ENCODE measurements at places on chromosomes 6 and 20.

- DNase-seq, result no peak
Observed at GRCh38 chr6:160798625-160799024, 96.6 kb downstream of the PLG start.

GRCh38 chr6:125198398-125198937, 44.9 kb downstream of the TPD52L1 start:
- no peak for DNase-seq

- DNase-seq, result no peak
Observed at GRCh38 chr6:159692303-159693127, 526 bp downstream of the SOD2 start.

- peak; percentile 51 for DNase-seq
Observed at GRCh38 chr6:112443179-112444065, 96.3 kb downstream of the RFPL4B start.

DNA sequence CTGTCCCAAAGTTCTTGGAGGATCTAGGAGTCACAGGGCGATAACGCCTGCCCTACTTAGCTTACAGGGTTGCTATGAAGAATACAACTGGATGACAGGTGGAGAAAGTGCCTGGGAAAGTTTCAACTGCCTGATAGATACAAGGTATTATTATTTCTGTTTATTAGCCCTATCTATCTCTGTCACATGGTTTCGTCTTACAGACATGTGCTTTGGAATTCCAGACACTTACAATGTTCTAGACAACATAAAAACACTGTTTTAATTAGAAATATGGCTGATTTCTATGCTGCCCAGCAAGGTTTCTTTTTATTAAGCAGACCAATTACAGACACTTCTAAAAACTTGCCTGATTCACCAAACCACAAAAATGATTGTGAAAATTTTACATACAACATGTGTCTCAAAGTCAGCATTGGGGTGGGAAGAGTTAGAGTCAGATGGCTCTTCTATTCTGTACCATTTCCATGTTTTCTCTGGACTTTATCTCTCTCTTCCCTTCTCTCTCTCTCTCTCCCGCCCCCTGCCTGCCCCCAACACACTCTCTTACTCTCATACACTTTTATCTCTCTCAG, 50.0 kb downstream of the GJA10 start:
- no peak for DNase-seq

DNA sequence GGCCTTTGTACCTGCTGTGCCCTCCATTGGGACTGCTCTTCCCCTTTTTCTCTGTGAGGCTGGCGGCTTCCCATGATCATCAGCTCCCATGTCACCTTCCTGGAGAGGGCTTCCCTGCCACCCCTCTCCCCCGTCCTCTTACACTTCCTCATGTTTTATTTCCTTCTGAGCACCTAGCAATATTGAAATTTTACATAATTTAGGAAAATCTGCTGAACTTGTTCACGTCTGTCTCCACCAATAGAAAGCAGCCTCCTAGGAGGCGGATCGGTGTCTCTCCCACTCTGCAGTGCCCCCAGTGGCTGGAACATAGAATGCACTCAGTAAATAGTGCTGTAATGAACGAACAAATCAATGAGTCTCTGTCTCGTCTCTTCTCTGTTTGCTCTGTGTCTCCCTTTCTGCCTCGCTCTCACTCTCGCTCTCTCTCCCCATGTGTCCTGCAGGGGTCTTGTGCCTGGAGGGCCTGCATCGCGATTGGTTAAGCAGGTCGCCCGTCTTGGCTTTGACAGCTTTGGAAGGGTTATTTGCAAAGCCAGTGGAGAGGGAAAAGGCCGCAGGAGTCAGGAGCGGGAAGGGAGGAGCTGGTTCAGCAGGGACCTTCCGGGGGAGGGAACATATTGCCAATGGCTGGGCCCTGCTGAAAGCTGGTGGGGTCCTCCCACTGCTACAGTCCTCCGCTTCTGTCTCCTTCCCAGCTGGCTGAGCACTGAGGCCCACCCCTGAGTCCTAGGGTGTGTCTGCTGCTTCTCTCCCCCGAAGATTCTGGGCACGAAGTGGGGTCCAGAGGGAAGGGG, 12.1 kb upstream of the OCSTAMP start:
- DNase-seq, result peak; percentile 95

DNA sequence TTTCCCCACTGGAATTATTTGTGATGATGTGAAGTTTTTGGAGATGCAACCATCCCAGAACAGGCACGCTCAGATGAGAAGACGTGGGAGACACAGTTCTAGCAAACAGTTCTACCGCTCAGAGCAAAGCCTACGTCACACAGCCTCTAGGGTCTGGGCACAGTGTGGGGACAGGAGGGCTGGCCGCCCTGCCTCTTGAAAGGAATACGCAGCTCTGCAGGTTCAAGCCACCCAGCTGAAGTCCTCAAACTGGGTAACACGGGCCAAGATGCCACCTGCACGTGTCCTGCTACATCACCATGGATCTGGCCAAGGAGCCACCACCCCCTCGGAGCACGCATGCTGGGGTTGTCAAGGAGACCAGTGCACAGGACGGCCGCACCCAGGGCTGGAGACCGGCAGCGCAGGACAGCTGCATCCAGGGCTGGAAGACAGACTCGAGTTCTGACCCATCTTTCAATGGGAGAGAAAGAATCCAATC, 75.0 kb downstream of the NOL4L start:
- DNase-seq, result no peak

- DNase-seq, result no peak
Observed at GRCh38 chr6:72348926-72349325, 272.9 kb upstream of the KCNQ5 start.

DNA sequence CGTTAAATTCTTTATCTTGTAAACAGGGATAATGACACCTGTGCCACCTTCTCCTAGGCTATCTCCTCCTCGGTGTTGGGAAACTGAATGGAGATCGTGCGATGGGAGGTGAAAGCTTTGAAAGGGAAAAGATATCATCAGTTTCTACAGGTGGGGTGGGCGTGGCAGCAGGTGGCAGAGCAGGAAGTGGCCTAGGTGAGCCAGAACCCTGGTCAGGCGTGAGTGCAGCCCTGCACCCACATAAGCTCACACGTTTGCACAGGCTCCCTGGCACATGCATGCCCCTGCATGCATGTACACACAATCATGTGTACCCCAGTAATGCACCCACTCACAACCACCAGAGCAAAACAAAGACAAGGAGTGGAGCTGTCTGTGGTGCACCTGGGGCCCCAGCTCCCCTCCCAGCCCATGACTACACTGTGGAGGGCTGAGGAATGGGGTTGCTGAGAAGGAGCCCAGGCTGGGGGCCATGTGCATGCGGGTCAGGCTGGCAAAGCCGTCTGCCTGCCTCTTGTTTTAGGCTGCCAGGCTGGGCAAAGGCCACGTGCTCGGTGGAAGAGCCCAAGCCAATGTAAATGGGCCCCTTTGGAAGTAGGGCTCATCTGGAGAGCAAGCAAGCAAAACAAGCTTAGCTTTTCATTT, 61.5 kb downstream of the TFAP2C start:
- no peak for DNase-seq

DNA sequence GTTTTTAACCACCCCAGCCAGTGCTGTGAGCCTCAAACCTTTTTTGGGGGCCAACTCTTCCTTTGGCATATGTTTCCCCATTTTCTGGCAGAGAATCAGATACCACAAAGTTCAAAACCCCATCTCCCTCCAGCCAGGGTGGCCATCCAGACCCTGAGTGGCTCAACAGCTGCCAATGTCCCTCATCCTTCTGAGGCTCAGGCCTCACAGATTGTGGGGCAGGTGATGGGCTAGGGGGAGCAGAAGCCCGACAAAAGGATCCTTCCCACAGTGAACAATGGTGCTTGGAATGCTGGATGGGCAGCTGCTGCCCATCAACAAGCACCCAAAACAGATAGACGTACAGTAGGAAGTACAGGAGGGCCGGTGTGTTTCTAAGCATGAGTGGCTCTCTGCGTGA, 42.6 kb upstream of the IL17A start:
- DNase-seq, result no peak

DNA sequence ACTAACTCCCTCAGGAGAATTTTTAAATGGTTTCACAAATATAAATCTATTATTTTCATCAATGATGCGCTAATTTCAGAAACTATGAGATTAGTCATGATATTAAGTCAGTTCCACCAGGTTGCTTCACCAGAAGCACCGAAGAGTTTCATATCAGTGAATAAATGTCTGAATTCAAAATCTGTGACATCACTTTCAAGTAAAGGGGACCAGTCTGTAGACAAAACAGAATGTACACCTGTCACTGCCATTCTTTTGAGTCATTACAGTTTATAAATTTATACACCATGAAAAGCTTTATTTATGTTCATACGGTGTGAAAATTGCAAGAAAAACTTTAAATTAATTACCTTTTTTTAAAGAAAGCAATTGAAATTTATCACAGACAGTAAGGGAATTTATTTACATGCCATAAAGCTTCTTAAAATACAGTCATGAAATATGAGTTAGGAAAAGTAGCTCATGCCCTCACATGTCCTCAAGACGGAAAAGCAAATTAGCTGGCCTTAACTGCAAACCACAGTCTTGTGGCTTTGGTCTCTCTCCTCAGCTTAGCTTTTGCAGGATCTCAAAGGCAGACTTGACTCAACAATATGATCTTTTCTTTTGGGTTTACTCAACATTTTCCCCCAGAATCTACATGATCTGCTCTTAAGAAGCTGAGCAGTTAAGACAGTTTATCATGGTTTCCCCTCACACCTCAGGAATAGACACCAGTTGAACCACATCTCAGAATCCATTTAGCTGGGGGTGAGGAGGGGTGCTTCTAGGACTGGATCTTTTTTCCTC, 177.7 kb upstream of the MCHR2 start:
- DNase-seq, result no peak

- no peak for DNase-seq
Observed at GRCh38 chr6:42190554-42191183, 4.1 kb downstream of the GUCA1B start.

DNA sequence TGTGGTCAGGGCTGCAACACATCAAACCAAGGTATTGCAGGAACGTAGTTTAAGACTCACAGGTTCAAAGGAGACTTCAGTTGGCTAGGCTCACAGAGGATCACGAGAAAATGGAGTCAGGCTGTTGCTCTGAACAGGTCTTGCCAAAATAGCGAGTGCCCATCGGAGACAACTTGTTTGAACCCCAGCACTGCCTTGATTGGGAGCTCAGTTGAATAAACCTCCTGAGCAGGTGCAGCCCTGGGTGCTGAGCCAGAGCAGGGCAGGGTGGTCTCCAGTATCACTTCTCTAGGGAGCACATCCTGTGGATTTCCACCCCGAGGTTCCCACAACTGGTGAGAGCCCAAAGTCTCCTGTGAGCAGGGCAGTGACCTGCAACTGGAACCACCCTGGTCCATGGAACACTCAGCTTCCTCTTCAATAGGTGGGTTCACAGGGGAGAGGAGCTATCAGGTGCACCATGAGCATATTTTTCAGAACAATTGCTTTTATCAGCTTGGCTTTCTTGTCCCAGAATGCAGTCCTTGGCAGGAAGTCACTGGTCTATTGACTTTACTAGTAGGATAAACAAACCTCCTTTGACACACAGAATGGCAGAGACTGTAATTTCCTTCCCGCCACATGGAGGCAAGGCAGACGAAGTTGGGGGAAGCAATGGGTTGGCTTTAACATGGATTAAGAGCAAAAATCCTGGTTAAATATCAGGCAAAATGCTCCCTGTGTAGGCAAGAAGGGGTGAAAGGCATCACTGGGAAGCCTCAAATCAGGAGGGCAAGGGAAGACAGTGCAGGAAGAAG, 267.7 kb upstream of the FOXQ1 start:
- no peak for DNase-seq

GRCh38 chr20:23937303-23938117, 51.1 kb downstream of the GGTLC1 start:
- DNase-seq, result peak; percentile 66

GRCh38 chr20:16639027-16639941, 66.0 kb upstream of the KIF16B start:
- no peak for DNase-seq

- no peak for DNase-seq
Observed at GRCh38 chr20:34110025-34110744, 1.9 kb downstream of the EIF2S2 start.

DNA sequence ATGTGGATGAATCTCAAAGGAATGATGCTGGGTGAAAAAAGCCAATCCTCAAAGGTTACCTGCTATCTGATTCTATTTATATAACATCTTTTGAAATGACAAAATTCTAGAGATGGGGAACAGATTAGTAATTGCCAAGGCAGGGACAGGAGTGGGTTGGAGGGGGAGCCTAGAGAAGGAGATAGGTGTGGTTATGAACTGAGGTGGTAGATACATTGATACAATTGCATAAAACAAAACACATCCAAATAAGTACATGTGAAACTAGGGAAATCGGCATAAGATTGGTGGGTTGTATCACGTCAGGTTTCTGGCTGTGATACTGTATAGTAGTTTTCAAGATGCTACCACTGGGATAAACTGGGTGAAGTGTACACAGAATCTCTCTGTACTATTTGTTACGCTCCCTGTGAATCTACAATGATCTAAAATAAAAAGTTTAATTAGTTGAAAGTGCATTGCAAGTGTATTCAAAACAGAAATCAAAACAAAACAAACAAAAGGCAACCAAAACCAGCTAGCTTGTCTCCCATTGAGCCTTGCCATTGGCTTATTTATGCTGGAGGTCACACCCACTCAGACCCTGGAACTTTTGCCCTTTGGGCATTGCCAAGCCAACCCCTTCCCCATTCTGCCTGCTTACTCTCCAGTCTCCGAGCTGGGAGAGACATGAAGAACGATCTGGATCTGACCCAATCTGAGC, 27.8 kb downstream of the PPP1R16B start:
- DNase-seq, result no peak

- no peak for DNase-seq
Observed at GRCh38 chr6:43089874-43090558, 13.9 kb downstream of the PTK7 start.

DNA sequence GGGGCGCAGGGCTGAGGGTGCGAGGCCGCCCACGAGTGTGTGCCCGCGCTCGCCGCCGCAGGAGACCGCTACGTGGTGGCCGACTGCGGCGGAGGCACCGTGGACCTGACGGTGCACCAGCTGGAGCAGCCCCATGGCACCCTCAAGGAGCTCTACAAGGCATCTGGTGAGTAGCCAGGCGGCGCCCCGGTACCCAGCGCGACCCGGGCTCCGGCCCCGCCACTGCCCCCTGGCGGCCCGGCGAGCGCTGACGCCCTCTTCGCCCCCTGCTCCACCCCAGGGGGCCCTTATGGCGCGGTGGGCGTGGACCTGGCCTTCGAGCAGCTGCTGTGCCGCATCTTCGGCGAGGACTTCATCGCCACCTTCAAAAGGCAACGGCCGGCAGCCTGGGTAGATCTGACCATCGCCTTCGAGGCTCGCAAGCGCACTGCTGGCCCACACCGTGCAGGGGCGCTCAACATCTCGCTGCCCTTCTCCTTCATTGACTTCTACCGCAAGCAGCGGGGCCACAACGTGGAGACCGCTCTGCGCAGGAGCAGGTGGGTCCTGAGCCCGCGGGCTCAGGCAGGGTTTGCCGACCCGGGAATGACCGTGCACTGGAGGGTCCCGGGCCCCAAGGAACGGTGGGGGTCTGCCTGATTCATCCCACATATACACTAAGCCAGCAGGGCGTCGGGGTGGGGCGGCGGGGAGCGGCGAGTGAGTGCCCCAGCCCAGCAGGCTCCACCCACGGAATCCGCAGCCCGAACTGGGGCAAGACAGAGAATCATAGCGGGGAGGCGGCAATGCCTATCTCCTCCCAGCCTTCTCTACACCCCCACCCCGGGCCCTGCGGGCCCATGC, 17.4 kb downstream of the HSPA12B start:
- DNase-seq, result no peak

Data from tibial nerve (tissue), 4 donors.